ENCODE measurements at places on chromosomes 11 and 22. TPM values are rescaled to one million over a fixed set of nuclear protein-coding genes. Genes with fewer than 3 reads are reported as not detected.

CHCHD10 gene
- not detected for total RNA-seq

HSPB2 gene
- not detected for total RNA-seq

LRRC56 gene
- total RNA-seq = not detected

DNAJB7 gene
- 3.1 TPM for total RNA-seq

DNA sequence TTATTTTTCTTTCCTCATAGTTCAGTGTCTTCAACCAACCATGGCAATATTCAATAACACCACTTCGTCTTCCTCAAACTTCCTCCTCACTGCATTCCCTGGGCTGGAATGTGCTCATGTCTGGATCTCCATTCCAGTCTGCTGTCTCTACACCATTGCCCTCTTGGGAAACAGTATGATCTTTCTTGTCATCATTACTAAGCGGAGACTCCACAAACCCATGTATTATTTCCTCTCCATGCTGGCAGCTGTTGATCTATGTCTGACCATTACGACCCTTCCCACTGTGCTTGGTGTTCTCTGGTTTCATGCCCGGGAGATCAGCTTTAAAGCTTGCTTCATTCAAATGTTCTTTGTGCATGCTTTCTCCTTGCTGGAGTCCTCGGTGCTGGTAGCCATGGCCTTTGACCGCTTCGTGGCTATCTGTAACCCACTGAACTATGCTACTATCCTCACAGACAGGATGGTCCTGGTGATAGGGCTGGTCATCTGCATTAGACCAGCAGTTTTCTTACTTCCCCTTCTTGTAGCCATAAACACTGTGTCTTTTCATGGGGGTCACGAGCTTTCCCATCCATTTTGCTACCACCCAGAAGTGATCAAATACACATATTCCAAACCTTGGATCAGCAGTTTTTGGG, at the start of gene OR51T1:
OR51T1 (plus strand) TSS at position 41 of the 641 bp plus-strand sequence; CDS start at position 41, 0 bp downstream.
- no peak for DNase-seq

DNA sequence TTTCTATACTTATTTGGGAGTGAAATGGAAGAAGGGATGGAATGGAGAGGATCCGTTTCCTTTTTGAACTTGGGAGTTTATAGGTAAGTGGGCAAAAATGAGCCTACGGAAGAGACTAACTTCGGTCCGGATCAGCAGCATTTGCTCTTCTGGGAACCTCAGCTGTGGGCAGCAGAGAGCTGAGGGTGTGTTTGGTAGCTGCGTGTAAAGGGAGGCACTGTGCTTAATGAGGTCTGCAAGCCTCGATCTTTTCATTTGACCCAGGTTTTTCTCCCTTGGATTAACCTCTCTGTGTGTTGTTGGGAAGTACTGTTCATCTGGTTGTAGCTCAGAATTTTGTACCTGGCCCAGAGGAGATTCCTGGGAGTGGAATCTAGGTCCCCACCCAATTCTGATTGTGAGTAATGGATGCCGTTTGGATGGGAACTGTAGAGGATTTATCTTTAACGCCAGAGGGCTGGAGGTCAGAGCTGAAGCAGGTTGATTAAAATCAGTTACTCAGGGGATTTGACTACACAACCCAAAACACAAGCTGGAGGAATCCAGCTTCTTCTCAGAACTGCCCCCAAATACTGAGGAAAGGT, 201.6 kb upstream of the SORL1-AS1 start:
- no peak for DNase-seq

DNA sequence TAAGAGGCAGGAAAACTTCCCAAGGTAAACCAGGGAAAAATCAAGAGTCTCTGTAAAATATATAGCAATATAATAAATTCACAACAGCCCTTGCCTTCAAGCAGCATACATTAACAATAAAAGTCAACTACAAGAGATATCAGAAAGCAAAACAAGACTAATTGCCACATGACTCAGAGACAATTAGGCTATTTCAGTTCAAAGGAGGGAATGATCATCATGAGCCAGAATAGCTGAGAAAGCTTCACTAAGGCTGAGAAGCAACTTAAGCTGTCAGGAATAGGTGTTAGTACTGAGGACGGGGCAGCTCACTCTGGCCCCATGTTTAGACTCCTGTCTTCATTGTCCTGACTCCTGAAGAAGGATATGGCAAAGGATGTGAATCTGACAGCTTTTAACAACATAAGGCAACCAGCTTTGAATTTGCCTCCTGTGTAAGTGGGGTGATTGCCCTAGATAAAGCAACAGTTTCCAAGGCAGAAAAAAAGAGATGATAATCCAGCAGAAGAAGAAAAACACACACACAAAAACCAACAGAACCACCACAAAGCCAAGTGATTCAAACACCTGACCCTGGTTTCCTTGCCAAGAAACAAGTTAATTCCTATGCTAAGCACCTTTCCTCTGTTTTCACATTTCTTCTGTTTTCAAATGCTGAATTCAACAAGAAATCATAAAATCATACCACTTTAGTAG, 60.8 kb downstream of the SIK3 start:
- no peak for DNase-seq

DNA sequence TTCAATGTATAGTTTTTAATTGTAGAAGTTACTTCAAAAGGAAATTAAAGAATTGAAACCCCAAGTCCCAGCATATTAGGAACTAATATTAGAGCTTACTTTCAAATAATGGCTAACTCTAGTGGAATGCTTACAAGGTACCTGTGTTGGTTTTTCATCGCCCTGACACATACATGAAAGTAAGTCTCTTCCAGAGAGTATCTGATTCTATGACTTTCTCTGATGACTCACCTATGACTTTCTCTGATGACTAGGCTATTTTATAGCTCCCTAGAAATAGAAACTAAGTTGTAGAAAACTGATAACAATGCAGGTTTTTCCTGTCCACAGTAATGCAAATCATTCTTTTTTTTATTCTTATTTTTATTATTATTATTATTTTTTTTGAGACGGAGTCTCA, 33.6 kb upstream of the MMP7 start:
- DNase-seq = peak; percentile 34

GRCh38 chr11:73415854-73416615, 39.8 kb downstream of the RELT start:
- no peak for DNase-seq

Measured in umbilical cord (tissue), 2 donors.